PC-3 (cell line): ENCODE measurements at places on chromosomes 1 and 21. TPM values are rescaled to one million over a fixed set of nuclear protein-coding genes. Genes with fewer than 3 reads are reported as not detected.
A peak's percentile ranks its signal among the peaks of the same experiment; 100 is the strongest.

DNA sequence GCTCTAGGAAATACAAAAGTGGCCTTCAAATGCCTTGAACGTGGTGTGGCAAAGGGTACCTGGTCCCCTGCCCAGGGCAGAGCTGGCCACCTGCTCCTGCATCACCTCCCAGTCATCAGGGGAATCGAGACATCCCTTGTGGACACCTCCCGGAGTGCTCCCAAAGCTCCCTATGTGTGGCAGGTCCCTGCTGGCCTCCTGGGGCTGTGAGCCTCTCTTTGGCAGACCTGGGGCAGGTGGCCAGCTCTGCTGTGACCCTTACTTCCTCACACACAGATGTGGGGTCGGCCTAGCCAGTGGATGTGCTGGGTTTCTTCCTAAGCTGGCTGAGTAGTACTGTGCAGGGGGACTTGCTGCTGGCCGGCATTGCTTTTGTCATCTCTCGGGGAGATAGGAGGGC is 86.5 kb downstream of the ITPKB start:
- H3K4me3 ChIP-seq = no peak overlapping the region
- H3K4me1 ChIP-seq = peaks cover 12% of the 10 kb centered on the region
- H3K27me3 ChIP-seq = no peaks in the 10 kb centered on the region
- no peak for DNase-seq

GRCh38 chr1:234093107-234093506 is 188.6 kb downstream of the SLC35F3 start:
- no peak overlapping the region for H3K27ac ChIP-seq
- DNase-seq = no peak
- H3K4me3 ChIP-seq = no peak overlapping the region
- peaks cover 13% of the 10 kb centered on the region; the same call in 1 of the 2 replicates for H3K36me3 ChIP-seq
- H3K4me1 ChIP-seq = no peaks in the 10 kb centered on the region
- no peaks in the 10 kb centered on the region for H3K27me3 ChIP-seq

DNA sequence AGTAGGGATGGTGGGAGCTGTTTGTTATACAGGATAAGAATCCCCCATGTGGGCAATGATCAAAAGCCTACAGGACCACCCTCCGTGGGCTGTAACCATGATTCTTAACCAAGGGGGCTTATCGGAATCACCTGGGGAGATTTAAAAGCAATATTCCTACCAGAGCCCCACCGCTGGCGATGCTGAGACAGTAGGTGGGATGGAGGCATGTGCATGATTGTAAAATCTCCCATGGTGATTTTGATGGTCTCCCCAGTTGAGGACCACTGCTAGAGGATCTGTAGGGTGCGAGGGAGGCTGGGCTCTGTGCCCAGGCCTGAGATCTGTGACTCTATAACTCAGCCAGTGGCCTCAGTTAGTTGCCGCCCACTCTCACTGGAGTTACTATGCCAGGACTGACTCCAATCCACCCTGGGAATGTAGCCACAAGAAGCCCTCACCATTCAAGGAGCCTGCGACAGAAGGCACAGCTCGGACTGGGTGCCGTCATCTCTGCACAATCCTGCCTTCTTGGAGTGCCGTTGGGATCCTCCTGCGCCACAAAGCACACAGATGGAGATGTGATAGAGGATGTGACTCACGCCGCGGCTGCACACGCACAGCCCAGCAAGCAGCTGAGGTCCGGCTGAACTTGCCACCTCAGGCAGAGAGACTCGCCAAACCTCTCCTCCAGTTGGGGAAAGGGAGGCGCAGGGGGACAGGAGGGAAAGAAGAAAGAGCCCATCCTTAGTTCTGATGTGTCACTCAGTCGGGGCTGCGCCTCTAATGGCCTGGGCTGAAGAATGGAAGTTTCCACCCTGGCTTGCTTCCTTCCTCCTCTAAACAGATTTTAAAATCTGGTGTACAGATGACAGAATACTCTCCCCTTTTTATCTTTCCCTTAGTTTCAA is 26.5 kb downstream of the AKNAD1 start:
- peak; percentile 95 for DNase-seq
- H3K4me1 ChIP-seq = peaks cover 42% of the 10 kb centered on the region
- H3K27ac ChIP-seq = peak overlapping the region; percentile 93
- H3K27me3 ChIP-seq = no peaks in the 10 kb centered on the region
- peak overlapping the region; percentile 39; the same call in 1 of the 2 replicates for H3K4me3 ChIP-seq

- H3K27ac ChIP-seq = no peak overlapping the region
- H3K4me1 ChIP-seq = no peaks in the 10 kb centered on the region
- no peak overlapping the region for H3K4me3 ChIP-seq
- DNase-seq = no peak
These were observed 308.1 kb upstream of the RUNX1 start for GRCh38 chr21:35357041-35357780.

- no peak overlapping the region for H3K27ac ChIP-seq
- H3K27me3 ChIP-seq = no peaks in the 10 kb centered on the region
- no peak overlapping the region for H3K4me3 ChIP-seq
These were observed 31.0 kb upstream of the MED18 start for GRCh38 chr1:28297826-28298225.

DNA sequence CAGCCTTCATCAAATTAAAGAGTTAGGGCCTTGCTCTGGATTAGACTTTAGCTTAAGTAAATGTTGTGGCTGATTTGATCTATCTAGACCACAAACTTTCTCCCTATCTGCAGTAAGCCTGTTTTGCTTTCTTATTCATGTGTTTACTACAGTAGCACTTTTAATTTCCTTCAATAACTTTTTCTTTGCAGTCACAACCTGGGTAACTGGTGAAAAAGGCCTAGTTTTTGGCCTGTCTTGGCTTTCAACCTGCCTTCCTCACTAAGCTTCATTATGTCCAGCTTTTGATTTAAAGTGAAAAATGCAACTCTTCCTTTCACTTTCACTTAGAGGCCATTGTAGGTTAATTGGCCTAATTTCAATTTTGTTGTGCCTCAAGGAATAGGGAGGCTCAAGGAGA is 12.5 kb upstream of the LPGAT1 start:
- no peak overlapping the region for H3K4me3 ChIP-seq
- H3K27ac ChIP-seq = no peak overlapping the region
- no peaks in the 10 kb centered on the region for H3K27me3 ChIP-seq
- no peaks in the 10 kb centered on the region for H3K36me3 ChIP-seq
- no peak for DNase-seq
- H3K4me1 ChIP-seq = peaks cover 7% of the 10 kb centered on the region; the same call in 1 of the 2 replicates

- H3K27me3 ChIP-seq = no peaks in the 10 kb centered on the region
- H3K27ac ChIP-seq = no peak overlapping the region
- no peak overlapping the region for H3K4me3 ChIP-seq
- peaks cover 30% of the 10 kb centered on the region for H3K36me3 ChIP-seq
- no peaks in the 10 kb centered on the region for H3K4me1 ChIP-seq
- no peak for DNase-seq
These were observed 15.6 kb downstream of the TARDBP start for GRCh38 chr1:11028018-11028417.

DNA sequence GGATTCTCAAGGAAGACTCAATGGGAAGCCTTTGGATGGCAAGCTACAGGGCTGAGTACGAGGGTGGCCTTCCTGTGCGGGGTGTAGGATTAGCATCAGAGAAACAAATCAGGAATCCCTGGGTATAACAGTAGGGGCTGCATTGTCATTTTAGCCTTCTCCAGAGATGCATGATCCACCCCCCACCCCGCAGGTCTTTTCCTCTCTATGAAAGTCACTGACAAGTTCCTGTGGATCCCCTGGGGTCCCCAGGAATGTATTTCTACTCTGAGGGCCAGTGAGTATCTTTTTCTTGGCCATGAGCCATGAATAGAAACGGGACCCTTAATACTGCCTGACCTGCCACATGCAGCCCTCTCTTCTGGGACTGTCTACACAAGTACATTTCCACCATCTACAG is 473.0 kb upstream of the VAMP3 start:
- no peak for DNase-seq
- no peaks in the 10 kb centered on the region for H3K36me3 ChIP-seq
- peaks cover 10% of the 10 kb centered on the region for H3K27me3 ChIP-seq
- H3K4me3 ChIP-seq = no peak overlapping the region
- H3K4me1 ChIP-seq = peaks cover 29% of the 10 kb centered on the region

ADARB1 gene
- total RNA-seq = 14.1 and 21.0 TPM in 2 replicates

CFHR1 gene
- total RNA-seq = not detected in 2 replicates

CELA2B gene
- total RNA-seq = not detected in 2 replicates

MATN1 gene
- 0.63 TPM in 1 of 2 replicates, not detected in the other for total RNA-seq
